Anterior cingulate cortex (tissue), 58 donors: ENCODE measurements at places on chromosomes 6 and 20.

DNA sequence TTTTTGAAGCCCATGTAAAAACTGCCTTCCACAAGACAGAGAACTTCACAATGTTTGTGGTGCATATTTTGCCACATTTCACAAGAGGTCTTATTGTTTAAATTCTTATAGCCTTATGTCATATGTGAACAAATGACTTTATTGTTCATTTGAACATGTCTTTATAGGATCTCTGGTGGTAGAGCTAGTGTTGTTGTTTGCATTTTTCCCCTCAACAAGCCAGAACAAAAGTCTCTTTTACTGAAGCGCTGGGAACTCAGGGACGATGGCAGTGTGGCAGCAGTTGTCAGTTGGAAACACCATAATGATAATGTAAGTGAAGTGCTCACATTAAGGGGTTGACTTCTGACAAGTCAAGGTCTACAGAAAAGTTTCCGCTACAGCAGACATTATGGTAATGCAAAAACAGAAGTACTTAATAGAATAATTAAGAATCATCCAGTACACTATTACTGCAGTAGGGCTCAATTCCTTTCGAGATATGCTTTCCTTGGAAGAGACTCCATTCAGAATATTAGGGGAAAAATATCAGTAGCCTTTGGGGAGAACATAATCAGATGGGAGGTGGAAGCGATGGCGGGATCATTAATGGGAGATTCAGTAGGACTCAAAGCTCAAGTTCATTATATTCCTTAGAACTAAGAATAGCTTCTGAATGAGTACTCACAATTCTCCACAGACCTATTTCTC is 180.0 kb downstream of the GJA10 start:
- no peak for DNase-seq

DNA sequence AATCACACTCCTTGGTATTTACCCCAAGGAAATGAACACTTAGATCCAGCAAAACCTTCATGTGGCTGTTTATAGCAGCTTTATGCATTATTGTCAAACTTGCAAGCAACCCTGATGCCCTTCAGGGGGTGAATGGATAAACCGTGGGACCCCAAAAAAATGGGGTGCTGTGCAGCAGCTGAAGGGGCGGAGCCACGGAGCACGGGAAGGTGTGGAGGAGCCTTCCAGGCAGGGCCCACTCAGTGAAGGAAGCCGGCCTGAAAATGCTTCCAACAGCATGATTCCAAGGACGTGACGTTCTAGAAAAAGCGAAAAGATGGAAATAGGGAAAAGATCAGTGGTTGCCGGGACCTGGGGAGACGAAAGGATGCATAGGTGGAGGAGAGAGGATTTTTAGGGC is 25.6 kb upstream of the FRMD1 start:
- DNase-seq = no peak

GRCh38 chr6:148177589-148178233 is 164.9 kb upstream of the SASH1 start:
- DNase-seq = peak; percentile 10

DNA sequence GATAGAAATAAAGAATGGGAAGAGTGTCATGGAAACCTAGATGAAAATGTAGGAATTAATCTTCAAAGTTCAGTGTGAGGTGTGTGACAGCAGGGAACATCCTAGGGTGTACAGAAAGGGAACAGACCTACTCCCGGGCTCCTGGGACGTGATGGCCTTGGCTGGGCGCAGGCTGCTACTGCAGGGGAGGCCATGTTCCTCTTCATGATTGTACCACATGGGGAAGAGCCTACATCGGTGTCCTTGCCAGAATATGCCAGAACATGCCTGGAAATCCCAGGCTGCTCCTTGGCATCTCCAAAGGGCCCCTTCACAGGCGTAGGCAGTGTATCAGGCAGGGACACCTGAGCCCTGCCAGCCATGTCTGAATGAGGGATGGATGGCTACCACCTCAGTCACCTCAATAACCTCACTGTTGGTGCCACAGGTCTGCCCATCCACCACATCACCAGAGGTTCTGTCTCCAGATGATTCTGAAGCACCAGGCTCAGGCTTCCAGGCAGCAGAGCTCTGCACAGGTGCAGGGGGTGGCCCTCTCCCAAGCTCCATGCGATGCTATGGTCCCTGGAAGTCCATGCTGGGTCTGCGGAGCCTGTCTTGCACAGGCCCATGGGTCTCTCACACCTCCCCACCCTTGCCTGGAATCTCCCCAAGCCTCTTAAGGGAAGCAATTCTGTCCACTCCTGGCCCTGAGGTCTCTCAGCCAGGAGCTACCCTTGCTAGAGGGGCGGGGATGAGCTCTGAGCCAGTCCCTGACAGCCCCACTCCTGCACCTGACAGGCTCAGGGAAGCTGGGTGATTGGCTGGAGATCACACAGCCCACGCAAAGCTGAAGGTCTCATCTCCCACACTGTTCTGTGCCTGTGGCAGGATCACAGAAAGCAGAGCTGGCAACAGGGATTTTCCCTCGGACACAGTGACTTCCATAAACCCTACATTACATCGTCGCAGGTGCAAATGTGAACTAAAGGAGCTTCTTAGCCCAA is 20.2 kb downstream of the RAMACL start:
- no peak for DNase-seq

- no peak for DNase-seq
Measured at GRCh38 chr6:155235087-155235486, 28.7 kb upstream of the CLDN20 start.

GRCh38 chr20:23884771-23885162 is 5.2 kb upstream of the CST5 start:
- DNase-seq = no peak

DNA sequence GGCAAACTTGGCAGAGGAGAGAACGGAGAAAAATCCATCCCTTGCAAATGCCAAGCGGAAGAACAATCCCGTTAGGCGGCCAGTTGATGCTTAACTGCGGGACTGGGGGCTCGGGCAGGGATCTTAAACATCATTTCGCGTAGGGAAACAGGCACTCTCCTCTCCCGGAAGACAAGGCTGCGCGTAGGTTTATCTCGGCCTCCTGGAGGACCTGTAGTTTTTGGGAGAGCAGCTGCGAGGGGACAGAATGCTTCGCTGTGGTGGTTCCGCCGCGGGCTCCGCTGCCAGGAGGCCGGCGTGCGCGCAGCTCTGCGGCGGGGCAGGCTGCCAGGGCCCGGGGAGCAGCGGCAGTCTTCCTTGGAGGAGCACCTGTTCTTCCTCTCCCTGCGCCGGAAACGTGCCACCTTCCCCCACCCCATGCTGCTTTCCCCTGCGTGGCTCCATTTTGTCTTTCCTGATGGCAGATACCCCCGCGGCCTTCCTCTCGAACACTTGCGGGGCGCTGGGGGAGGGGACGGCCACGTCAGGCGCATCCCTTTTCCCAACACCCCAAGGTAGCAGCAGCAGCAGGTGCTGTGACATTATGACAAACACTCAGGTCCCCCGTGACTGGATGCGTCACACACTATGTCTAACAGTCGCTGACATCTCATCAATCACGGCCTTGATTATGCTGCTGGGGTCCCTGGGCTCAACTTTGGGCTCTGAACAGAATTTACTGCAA is 230.7 kb upstream of the BTBD3 start:
- DNase-seq = peak; percentile 30

DNA sequence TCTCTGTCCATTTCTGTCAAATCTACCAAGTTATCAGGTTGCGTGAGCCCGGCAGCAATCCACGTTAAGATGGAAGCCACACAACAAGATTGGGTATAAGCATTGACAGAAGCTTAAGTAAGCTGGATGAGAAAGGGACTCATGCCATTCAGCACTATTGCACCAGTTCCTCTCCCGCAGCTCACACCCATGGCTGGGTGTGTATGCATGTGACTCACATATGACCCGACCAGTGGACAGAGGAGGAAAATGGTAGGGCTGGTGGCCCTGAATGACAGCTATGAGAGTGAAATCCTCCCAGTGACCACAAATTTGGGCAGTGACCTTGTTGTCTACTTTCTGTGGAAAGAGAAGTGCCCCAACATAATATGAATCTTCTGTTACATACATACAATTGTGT is 113.5 kb downstream of the OTOR start:
- no peak for DNase-seq

DNA sequence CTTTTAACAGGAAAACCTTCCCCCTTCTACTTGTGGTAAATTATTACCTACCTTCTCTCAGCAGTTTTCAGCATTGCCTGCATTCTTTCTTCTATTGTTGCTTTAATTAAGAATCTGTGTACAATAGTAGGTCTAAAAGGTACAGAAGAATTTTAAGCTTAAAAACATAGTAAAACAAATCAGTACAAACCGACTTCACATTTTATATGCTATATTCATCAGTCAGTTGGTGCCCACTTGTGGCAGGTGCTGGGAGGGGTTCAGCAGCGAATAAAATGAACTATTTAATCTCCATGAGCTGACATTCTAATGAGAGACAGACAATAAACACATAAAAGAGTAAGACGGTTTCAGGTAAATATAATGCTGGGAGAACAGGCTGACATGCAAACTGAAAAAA is 73.4 kb upstream of the FBXO30 start:
- DNase-seq = no peak

DNA sequence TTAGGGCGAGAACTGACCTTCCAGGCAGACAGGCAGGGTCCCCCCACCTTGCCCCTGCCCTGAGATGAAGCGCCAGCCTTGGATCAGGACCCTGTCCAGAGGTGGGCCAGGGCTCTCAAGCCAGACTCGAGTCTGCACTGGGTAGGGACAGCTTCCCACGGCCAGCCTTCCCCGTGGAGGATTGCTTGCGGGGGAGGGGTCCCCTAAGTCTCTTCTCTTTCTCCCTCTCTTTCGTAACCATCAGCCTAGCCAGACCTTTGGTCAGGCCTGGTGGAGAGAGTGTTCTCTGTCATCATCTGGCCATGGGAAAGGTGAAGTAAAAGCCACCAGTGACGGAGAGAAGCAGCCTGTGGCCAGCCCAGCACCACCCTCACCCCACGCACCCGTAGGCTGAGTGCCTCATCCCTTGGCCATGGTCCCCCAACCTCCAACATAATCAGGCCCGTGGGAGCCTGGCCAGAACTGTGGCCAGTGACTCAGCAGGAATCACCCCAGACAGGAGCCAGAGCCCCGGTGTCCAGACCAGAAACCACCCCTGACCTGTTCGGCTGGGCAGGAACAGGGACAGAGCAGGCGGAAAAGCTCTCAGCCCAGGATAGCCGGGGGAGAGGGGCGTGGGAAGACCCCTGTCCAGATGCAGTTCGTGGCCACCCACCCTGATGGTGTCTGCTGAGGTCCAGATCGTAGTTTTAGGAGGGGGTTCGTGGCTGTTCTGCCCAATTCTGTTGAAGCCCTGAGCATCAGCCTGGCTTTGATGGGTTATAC is 47.1 kb downstream of the SNAI1 start:
- DNase-seq = peak; percentile 23

GRCh38 chr20:18580012-18580411 is 7.8 kb upstream of the DTD1 start:
- DNase-seq = no peak

- no peak for DNase-seq
Measured at GRCh38 chr6:3022765-3023662, 23.3 kb downstream of the NQO2 start.

GRCh38 chr6:170286934-170287265 is 4.0 kb downstream of the DLL1 start:
- no peak for DNase-seq

DNA sequence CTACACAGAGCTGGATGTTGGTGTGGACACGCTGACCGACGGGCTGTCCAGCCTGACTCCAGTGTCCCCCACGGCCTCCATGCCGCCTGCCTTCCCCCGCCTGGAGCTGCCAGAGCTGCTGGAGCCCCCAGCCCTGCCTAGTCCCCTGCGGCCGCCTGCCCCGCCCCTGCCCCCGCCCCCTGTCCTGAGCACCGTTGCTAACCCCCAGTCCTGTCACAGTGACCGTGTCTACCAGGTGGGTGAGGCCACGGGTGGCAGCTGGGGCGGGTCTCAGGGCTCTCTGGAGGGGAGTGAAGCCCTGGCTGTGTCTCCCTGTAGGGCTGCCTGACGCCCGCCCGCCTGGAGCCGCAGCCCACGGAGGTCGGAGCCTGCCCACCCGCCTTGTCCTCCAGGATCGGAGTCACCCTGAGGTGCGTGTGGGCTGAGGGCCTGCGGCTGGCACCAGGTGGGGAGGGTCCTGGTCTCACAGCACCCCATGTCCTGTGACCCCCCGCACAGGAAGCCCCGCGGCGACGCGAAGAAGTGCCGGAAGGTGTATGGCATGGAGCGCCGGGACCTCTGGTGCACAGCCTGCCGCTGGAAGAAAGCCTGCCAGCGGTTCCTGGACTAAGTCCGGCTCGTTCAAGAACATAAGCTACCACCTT is 2.9 kb downstream of the SLC2A4RG start:
- no peak for DNase-seq

DNA sequence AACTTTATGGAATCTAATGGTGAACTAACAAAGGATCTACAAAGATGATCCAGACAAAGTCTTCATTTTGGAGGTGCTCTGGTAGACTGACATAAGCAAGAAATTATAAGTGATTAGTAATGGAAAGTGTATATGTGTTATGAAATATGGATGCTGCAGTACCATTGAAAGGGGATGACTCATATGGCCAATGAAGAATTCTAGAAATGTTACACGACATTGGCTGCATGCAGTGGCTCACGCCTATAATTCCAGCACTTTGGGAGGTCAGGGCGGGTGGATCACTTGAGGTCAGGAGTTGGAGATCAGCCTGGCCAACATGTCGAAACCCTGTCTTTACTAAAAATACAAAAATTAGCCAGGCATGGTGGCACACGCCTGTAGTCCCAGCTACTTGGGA is 23.5 kb downstream of the CFAP206 start:
- DNase-seq = no peak

GRCh38 chr6:24881376-24881775 is 54.4 kb downstream of the RIPOR2 start:
- DNase-seq = no peak

DNA sequence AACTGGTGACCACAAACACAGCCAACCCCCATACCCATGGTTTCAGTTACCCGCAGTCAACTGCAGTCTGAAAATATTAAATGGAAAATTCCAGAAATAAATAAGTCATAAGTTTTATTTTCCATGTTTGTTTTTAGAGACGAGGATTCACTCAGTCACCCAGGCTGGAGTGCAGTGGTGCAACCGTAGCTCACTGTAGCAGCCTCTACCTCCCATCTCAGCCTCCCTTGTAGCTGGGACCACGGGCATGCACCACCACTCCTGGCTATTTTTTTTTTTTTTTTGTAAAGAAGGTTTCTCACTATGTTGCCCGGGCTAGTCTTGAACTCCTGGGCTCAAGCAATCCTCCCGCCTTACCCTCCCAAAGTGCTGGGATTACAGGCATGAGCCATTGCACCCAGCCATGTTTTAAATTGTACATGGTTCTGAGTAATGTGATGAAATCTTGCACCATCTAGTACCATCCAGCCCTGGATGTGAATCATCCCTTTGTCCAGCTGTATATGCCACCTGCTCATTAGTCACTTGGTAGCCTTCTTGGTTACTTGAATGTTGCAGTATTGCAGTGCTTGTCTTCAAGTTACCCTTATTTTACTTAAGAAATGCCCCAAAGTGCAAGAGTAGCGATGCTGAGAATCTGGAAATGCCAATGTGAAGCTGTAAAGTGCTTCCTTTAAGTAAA is 14.5 kb downstream of the CSNK2A1 start:
- no peak for DNase-seq
